ENCODE measurements at places on chromosomes 3 and 15.

DNA sequence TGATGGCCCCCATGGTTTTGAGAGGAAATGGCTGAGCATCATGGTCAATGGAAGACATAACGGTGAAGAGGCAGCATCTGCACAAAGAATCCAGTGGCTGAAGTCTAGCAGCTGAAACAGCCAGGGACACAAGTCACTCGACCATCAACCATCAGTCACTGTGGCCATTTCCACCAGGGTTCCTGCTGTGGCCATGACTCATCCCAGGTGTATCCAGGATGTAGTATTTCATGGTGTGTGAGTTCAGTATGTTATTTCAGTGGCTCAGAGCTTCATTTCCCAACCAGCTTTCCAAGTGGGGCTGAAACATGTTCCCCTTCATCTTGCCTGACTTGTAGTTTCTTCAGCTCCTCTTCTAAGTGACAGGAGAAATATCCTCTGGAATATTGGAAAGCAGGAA, 47.8 kb upstream of the WNT5A start:
- DNase-seq = no peak

DNA sequence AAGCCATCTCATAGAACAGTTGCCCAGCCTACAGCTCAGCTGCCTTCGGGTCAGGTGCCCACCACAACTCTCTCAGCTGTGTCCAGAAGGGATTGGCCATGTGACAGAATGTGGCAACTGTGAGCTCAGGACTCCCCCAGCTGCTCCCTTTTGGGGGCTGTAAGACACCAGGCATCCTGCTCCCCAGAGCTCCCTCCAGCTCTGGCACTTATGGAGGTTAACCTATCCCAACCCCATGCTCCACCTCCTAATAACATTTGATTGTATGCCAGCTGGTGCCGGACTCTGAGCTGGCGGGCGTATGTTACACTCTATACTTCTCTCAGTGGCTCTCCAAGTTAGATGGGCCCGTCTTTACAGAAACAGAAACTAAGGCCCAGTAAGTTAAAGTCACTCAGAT, 222.8 kb downstream of the FAM43A start:
- no peak for DNase-seq

DNA sequence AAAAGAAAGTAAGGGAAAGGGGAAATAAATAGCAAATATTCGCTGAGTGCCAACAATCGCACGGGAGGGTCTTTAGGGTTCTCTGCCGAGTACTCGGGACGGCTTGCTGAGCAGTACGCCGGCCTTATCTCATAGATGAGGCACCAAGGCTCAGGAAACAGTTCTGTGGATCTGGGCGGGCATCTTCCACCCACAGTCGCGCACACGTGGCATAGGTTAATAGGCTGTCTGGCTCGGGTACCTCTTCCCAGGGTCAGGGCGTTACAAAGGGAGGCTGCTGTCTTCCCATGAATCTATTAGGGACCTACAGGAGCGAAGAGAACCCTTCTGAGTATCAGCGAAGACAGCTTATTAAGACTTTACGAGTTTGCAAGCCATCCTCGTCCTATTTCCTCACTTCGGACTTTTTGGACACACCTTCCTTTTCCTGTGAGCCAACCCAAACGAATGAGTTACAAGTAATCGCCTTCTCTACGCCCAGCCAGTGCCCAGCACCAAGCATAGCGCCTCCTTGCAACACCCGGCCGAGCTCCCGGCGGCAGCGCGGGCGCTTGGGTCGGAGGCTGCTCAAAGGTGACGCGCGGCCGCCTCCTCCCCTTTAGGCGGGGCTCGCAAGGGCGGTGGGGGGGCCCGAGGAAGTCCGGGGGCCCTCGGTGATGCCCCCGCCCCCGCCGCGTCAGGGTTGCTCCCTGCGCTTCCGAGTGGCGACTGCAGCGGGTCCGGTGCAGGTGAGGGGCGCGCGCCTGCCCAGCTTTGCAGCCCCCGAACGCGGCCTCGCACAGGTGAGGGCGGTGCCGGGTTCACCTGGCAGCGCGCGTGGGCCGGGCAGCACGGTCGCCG, at the start of gene MCTP2:
MCTP2 (plus strand) TSS at position 679 of the 840 bp plus-strand sequence. CDS start 66,705 bp downstream, outside the sequence.
- DNase-seq = peak; percentile 89

- DNase-seq = no peak
Observed at GRCh38 chr3:78314327-78314726, 1274.4 kb downstream of the ROBO2 start.

DNA sequence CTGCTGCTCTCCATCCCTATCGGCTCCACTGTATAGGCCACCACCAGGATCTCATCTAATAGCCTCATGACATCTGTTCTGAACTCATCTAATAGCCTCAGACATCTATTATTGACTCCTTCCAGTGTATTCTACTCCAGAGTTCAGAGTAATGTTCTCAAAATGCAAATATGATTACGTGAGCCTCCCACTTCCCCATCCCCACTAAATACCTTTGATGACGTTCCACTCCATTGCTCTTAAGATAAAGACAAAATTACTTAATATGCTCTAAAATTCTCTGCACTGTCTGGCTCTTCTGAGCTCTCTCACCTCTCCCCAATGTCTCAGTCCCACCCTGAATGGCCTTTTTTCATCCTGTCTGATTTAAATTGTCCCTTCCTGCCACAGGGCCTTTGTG, 94.7 kb downstream of the SAMMSON start:
- DNase-seq = no peak

GRCh38 chr3:182083112-182083511, 371.4 kb downstream of the SOX2 start:
- DNase-seq = no peak

DNA sequence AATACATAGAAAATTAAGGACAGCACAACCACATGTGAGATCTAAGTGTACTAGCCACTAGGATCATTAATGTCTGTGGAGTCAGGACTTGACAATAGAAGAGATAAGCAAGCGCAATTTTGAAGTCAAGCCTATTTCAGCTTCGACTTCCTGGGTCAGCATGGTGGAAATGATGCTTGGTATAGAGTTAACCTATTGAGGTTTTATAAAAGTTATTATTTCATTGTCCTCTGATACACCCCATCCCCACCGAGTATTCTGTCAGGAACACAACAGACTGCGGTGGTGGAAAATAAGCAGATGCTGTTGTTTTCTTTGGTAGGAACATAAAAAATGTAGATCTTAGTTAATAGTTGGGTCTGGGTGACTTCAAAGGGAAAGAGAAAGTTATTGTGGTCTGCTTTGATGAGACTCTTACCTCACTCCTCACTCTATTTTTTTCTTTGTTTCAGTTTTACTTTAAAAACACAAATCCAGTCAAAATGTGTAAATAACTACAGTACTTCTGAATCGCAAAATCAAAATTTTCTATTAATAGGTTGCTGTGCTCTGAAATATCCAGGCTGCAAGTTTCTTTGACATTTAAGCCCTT, 82.1 kb downstream of the IL5RA start:
- DNase-seq = no peak

DNA sequence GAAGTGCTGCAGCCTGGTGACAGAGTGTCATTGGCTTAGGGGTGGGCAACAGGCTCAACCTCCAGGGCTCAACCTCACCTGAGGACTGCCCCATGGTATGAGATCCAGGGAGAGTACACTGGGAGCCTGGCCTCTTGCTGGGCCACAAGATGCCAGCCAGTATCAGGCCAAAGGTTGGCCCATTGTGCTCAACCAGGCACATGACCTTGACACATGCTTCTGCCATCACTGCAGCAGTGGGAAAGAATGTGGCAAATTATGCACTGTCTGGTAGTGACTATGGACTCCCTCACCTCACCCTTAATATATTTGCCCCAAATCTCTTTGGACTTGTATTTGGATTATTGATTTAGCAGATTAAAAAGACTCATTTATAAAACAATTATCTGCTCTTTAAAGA, 233.9 kb upstream of the GOLGA6L4 start:
- no peak for DNase-seq

- DNase-seq = no peak
Observed at GRCh38 chr3:7205962-7206361, 345.0 kb downstream of the GRM7 start.
